ENCODE measurements at places on chromosomes 16 and 17.

DNA sequence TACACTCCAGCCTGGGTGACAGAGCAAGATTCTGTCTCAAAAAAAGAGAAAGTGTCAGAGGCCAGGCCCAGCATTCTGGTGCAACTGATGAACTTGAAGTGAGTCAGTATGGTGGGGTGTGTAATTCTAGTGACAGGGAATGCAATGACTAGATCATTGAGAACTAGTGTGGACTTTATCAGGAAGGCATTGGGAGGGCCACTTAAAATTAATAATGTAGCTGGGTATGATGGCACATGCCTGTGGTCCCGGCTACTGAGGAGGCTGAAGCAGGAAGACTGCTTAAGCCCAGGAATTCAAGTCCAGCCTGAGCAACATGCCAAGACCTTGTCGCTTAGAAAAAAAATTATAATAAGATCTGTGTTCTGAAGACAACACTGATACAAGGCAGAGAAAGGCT, 90.8 kb downstream of the STX8 start:
- no peak for DNase-seq

- DNase-seq, result no peak
These were observed 397.4 kb downstream of the SOX9 start for GRCh38 chr17:72518159-72518732.

GRCh38 chr16:67804853-67805542, 1.4 kb downstream of the RANBP10 start:
- DNase-seq, result no peak

- no peak for DNase-seq
These were observed 158 bp downstream of the ALYREF start for GRCh38 chr17:81891303-81891552.

DNA sequence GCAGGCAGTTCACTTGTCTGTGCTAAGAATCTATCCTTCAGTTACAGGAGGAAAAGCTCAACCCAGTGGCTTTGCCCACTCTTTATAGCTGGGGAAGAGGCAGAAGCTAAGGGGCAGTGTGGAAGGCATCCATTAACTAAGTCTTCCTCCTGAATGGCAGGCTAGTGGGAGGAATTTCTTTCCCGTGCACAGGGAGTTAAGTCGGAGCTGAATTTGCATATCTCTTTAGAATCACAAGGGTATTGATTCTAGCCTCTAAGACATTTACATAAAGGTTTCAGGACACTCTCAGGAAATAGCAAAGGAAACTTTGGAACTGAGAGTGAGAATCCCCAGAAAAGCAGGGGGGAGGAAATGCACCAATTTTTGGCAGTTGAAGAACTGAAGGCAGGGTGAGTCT, 245.6 kb downstream of the CA10 start:
- DNase-seq, result no peak

DNA sequence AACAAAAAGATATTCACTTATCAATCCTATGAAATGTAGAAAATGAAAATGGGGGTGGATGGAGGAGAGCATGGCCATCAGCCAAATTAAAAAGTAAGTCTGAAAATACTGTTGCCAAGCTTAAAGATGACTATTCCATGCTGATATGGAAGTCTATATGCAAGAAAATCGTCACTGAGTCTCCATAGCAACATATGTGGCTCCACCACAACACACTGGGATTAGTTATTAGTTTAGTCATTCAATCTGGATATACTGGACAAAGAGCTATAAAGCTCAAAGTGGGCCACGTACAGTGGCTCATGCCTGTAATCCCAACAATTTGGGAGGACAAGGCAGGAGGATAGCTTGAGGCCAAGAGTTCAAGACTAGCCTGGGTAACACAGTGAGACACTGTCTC, 24.7 kb upstream of the PSMD7 start:
- DNase-seq, result no peak

GRCh38 chr16:57233944-57234706, 10.9 kb upstream of the ARL2BP start:
- no peak for DNase-seq

GRCh38 chr16:5649762-5650743, 552.5 kb upstream of the EEF2KMT start:
- no peak for DNase-seq

DNA sequence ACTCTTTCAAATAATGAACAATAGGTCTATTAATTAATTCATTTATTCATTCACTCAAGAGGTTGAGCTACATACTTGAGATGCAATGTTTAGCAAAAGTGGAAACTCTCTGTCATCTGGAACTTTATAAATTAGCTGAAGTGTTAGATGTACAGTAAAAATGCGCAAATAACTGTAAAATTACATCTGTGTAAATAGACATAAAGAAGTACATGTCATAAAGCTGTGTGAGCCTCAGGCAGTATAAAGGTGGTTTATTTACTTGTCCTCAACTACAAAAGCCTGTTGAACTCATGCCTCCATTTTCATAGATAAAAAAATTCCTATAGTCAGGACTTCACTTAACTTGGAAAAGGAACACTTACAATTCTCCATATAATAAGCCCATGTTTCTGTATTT, 343.1 kb downstream of the CDH11 start:
- DNase-seq, result no peak

- DNase-seq, result peak; percentile 59
These were observed 517 bp downstream of the RUNDC1 start for GRCh38 chr17:42980766-42981397.

DNA sequence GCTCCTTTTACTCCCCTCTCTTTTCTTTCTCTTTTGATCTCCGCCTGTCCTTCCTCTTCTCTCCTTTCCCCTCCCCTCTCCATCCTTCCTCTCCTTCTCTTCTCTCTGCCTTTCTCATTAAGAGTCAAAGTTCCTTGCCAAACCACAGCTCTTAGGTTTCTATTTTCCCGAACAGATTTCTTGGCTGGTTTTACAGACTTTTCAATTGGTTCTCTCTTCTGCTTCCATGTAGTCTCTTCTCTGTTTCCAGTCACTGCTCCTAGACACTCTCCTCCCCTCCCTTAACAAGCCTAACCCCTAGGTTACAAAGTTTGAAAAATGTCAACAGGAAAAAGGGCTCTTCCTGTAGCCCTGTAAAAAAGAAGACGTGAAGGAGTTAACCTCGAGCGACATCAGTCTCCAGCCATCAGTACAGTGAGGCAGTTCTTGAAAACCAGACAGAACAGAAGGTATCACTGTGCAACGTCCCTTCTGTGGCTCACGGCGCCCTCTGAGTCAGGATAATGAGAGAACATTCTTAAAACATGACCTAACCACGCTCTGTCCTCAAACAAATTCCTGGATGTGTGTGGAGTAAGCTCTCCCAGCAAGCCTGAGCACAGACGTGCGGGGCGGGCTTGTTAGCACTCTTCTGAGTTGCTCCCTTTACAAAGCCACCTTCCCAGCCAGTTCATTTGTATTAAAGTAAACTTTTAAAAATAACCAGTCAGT, 11.6 kb upstream of the MARCHF10 start:
- DNase-seq, result no peak

GRCh38 chr17:77489893-77490255, 349.1 kb downstream of the SEC14L1 start:
- DNase-seq, result no peak

DNA sequence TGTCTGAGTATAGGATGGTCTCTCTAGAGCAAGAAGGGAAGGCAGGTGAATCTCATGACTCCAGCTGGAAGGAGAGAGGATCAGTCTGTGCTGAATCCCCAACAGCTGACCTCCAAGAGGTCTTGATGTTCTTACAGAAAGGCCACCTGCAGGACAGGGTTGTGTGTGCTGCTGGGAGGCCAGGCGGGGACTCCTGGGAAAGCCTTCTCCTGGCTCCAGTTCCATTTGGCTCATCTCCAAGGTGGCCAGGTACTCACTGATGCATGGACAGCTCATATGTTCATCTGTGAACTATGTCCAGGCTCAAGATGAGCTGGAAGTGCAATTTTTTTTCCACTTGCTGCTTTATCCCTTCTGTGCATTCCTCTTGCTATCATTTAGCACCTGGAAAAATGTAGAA, 730.2 kb upstream of the RBFOX1 start:
- no peak for DNase-seq

GRCh38 chr17:298791-299450, 53.7 kb downstream of the RPH3AL start:
- no peak for DNase-seq

GRCh38 chr17:42518755-42519545, 17.1 kb upstream of the NAGLU start:
- no peak for DNase-seq

DNA sequence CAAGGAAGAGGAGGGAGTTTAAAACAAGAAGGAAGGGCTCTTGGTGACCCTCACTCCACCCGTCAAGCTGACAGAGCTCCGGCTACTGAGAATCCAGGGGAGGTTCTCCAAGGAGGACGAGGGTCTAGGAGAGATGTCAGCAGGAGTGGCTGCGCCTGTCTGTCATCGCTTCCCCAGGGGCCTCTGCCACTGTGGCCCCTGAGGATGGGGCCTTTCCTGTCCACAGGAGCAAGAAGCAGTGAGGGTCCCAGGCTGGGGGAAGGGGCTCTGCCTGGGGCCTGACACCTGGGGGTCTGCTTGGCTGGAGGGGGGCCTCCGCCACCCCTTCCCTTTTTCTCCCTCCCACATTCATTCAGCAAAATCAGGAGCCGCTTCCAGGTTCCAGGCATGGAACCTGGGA, 66.5 kb upstream of the TNRC6C start:
- DNase-seq, result no peak

- DNase-seq, result no peak
These were observed 6.0 kb downstream of the NDEL1 start for GRCh38 chr17:8441690-8442089.

DNA sequence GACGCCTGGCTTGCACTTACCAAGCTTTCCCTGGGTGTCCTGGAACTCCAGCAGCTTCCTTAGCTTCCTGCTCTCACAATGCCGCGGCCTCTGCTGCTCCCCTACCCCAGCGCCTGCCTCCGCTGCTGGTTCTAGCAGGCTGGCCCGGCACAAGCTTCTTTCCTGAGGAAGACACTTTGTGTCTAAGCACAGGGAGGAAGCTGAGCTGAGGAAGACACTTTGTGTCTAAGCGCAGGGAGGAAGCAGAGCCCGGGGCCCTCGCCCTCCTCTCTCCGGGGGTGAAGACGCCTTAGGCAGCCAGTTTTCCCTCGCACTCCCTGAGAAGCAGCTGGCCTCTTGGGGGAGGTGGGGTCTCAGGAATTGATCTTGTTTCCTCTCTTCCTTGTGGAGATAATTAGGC, 64.9 kb downstream of the PLD6 start:
- DNase-seq, result no peak

Data from stimulated activated CD8-positive, alpha-beta memory T cell treated with anti-CD3 and anti-CD28 coated beads, Interleukin-2, amount 100 ng/mL, for 48 hours (primary cell).